ENCODE measurements at places on chromosomes 1 and 21.

DNA sequence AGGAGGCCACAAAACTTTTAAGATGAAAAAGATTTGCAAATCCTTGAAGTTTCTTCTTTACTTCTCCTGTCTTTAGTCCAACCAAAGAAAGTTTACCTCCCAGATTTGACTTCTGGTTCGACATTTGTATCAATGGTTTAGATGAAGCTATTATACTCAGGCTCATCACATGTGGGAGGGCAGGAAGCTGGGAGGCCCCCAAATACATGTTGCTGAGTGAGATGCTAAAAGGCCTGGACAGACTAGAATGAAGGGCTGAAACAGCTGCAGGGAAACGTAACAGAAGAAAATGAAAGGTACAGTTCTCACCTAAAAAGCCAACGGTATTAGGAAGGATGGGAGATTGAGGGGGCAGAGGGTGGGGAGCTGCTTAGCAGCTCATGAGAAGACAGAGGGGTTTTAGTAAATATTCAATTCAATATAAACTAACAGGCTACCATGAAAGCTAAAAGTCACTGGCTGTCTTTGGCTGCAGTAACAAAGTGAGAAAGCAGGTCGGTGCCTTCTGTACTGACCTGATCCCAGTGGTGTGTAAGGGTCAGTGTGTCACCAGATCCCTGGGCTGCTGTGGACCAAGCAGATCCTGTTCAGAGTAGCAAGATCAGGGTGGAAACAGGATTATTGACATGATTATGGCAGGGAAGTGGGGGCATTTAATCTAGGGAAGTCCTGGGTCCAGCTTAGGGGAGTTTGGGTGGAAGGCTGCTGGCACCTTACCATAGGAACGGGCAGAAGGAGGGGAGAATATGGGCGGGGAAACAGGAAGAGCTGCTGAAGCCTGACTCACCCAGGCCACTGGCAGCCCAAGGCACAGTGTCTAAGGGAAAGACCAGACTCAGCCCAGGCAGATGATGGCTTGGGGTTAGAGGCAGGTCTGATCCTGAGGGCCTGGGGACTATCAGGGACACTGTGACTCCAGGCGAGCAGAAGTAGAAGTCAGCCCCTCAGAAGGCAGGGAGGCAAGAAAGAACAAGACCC is 60.4 kb downstream of the KCNN3 start:
- peak; percentile 61 for DNase-seq

DNA sequence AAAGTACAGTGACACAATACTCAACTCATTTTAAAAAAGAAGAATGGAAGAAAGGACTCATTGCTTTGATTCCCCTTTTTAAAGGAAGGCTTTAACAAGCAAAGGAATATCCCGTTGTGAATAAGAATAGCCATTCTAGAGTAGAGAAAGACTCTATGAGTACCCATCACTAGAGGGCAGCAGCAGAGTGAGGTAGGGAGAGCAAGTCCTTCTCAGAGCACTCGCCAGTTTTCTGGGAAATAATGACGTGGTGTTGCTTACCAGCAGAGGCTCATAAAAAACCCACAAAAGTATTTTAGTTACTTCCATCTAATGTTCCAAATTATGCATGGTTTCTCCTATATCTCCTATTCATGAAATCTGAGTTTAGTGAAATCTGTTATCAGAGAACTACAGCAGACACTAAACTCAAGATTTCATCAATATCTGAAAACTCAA is 74.6 kb downstream of the USP24 start:
- peak; percentile 96 for DNase-seq

DNA sequence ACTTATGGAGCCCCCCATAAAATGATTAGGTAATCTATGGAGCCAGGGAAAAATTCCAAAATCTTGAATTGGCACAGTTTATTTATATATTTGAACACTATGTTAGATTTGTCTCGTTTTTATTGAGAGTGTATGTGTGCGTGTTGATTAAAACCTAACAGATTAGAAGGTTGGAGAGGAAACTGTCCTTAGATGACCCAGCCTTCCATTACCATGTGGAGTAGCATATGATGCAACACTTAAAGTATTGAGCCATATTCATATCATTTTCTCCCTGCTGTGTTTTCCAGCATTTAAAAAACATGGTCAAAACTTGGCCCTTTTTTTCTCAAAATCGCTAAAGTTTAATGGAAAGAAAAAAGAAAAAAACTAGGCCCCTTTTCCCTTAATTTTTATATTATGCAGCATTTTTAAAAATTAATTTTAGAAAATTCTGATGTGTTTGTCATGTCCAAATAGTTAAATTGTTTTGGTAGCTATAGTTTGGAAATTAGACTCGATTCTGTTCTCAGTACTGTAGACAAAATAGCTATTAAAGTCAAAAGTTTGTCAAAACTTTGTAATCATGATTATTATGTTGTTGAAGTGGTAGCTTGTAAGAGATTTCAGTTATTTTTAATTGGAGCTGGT is 2.3 kb downstream of the LRRC8D start:
- DNase-seq, result peak; percentile 41

- no peak for DNase-seq
Observed at GRCh38 chr1:175317309-175317708, 124.7 kb upstream of the KIAA0040 start.

DNA sequence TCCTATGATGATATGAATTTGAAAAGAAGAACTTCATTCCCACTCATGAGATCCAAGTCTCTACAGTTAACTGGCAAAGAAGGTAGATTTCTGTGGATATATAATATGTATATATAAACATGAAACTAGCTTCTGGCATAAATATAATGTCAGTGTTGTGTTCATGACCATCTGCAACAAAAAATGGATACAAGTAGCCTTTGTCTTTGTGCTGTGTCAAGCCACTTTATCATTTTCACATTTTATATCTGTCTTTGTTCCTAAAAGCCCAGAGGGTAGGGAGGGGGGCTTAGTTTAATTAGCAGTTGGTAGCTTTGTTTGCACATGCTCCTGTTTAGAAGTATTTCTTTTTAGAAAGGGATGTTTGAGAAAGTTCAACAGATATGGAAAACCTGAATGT is 56.2 kb upstream of the FASLG start:
- no peak for DNase-seq

GRCh38 chr1:60878323-60878722 is 204.0 kb upstream of the NFIA start:
- DNase-seq, result no peak

DNA sequence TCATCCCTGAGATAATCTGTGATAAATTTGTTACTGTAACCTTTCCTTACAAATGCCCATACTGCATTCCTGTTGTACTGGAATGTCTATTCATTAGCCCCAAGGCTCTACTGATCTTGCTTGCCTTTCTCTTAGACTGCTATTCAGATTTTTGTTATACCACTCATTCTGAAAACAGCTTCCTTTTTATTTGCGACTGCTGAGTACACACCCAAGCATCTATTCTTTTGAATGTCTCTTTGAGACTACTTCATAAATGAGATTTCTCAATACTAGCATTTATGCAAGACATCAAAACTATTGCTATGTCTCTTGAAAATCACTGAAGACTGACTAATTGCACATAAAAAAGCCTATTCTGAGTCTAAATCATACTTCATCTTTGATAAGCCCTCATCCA is 38.6 kb downstream of the DENND1B start:
- peak; percentile 95 for DNase-seq
